ENCODE measurements at places on chromosomes 12 and 14. TPM values are rescaled to one million over a fixed set of nuclear protein-coding genes. Genes with fewer than 3 reads are reported as not detected.

The HOXC4 gene
- total RNA-seq: 1.5 TPM

The SLC6A13 gene
- 1.9 TPM for total RNA-seq

The FRMD6 gene
- 37.4 TPM for total RNA-seq

DNA sequence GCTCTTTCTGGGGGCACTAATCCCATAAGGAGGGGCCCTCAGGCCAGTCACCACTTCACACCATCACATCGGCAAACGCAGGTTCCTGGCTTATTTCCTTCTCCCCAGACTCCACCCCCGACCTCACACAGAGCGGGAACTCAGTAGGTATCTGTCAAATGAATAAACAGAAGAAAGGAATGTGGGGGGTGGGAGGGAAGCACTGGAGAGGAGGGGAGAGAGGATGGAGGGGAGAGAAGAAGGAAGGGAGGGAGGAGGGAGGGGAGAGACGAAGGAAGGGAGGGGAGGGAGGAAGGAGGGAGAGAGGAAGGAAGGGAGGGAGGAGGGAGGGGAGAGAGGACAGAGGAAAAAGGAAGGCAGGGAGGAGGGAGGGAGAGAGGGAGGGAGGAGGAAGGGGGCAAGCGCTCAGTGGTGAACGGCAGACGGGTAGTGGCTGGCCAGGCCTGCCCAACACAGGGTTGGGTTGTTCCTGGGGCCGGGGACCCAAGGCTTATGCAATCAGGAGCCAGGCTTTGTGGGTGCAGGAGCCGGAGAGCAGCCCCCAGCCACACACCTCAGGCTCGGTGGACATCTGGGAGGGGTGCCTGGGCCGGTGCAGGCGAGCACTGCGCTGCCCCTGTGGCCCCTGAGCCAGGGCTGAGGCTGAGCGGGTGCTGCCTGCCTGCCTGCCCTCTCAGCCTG is 52.6 kb upstream of the FBRSL1 start:
- no peak for DNase-seq

The ZC2HC1C gene
- 14.9 TPM for total RNA-seq

DNA sequence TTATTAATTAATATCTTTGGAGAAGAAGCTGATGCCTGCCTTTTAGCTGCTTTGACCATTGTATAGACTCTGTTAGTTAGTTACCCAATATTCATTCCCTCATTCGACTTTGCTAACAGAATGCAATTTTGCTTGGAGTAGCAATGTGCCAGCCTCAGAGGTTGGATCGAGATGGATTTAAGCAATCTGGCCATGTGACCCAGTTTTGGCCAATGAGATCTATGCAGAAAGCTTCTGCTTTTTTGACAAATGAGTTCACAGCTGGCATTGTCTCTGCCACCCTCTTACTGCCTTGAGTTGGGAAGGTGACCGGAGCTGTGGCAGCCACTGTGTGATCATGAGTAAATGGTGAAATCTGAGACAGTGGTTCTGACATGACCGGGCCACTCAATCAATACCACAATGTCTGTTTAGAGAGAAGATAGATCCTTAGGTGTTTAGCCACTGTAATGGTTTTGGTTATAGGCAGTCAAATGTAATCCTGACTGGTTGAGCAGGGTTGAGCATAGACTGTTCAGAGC is 74.9 kb upstream of the MED13L start:
- DNase-seq: no peak

The SLC10A1 gene
- 1.7 TPM for total RNA-seq

DNA sequence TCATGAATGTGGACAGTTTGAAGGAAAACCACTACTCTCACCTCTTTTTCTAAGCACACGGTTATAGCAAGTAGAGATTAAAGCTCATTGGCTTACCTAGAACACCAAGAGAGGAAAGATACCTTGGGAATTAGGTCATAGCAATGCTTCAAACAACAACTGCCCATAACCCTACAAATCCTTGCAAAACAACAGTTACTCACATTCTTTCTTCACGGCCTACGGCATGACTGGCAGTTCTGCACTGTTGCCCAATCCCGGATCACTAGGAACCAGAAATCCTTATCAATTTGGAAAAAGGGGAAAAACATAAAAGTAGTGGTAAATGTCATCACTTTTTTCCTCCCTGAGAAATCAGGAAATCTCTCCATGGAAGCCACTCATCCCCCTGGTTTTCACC is 9.6 kb upstream of the ISM2 start:
- no peak for DNase-seq

The KRT86 gene
- not detected for total RNA-seq

The FGF23 gene
- 2.6 TPM for total RNA-seq

The DCN gene
- total RNA-seq: 1,996 TPM

DNA sequence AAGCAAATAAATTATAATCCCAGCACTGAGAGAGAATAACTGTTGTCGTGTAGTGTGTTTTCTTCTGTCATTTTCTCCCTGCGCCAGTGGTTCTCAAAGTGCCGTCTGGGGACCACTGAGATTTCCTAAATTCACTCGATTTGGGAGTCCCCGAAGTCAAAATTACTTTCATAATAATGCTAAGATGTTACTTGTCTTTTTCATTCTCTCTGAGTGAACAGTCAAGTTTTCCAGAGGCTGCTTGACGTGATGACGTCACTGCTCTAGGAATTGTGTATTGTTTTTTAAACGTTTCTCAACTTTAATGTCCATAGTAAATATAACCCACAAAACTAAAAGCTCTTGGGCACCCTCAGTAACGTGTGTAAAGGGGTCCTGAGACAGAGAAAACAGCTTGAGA is 796 bp upstream of the POP5 start:
- DNase-seq: no peak

- no peak for DNase-seq
These were observed 43.7 kb downstream of the MYRFL start for GRCh38 chr12:69868695-69869094.

DNA sequence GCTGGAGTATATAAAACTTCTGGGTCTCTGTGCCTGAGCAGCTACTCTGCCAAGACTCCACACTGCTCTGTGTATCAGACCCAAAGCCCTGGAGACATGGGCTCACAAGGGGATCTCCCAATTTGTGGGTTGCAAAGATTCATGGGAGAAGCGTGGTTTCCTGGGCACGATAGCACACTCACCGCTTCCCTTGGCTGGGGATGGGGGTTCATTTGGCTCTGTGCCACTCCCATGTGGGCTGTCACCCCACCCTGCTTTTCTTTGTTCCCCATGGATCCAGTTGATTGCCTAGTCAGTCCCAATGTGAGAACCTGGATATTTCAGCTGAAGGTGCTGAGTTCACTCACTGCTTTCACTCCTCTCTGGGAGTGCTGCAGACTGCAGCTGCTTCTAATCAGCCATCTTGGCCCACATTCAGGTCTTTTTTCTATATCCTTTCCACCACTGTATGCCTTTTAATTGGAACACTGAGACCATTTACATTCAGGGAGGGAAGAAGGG is 40.0 kb upstream of the PCNX4 start:
- peak; percentile 6 for DNase-seq

The CLEC4C gene
- not detected for total RNA-seq

The C12orf54 gene
- not detected for total RNA-seq

DNA sequence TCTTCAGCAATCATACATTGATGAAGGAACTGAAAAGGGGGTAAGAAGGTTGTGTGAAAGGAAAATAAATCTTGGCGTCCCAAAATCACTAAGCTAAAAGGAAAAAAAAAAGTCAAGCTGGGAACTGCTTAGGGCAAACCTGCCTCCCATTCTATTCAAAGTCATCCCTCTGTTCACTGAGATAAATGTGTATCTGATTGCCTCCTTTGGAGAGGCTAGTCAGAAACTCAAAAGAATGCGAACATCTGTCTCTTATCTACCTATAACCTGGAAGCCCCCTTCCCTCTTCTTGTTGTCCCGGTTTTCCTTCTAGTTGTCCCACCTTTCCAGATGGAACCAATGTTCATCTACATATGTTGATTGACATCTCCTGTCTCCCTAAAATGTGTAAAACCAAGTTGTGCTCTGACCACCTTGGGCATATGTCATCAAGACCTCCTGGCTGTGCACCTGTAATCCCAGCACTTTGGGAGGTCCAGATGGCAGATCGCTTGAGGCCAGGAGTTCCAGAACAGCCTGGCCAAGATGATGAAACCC is 53.1 kb downstream of the RESF1 start:
- no peak for DNase-seq

DNA sequence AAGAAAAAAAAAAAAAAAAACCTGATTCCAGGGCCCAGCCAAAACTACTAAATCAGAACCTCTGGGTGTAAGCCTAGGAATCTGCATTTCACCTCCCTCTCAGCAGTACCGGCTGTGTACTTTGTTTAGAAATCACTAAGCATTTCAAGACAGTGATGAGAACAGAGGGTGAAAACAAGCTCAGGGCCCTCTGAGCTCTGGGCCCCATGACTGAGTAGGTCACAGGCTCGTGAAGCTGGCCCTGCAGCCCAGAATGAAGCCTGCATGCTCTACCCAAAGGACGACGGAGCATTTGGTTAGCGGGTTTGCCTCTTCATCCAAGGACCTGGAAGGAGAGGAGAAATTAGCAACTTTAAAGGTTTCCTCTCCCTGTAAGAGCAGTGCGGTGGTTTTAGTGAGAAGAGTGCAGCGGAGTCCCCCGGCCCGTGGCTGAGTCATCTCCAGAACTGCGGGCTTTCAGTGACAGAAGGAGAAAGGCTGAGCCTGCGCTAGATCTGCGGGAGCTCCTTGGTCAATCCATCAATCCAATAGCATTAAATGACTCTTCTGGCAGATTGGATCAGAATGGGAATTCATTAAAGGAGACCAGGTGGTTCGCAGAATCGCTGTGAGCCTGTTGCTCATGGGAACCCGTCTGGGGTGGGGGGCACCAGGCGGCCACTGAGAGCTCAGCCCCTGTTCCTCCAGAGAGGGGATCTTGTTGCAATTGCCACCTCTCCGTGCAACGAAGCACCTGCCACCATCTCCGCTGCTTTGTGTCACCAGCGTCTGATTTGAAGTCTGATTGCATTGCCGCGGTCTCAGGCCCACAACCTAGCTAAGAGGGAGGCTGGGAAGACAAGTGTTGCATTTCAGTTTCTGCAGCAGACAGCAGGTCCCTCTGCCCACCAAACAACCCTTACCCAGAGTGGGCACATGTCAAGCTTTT is 7.3 kb downstream of the IL31 start:
- no peak for DNase-seq

The SLC24A4 gene
- total RNA-seq: 0.28 TPM

- no peak for DNase-seq
These were observed 99.8 kb downstream of the METTL25 start for GRCh38 chr12:82458101-82458500.

The LRP1-AS gene
- total RNA-seq: not detected

The ADAMTS20 gene
- 0.36 TPM for total RNA-seq

DNA sequence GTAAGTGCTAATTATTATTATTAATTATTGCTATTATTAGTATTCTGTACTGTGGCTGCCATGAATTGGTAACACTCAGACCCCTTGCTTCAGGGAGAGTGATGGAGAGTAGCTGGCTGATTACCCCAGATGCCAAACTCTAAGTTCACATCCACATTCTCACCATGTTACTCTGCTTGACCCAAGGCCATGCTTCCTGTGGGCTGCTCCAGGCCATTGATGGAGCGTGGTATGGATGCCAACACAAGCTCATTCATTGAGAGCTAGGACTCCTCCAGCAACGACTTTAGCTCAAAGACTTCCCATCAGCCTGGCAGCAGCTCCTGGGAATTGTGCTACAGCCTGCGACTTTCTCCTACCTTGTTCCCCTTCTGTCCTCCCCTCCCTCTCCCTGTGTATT is 233.4 kb downstream of the MSRB3 start:
- DNase-seq: no peak

- no peak for DNase-seq
These were observed 132.7 kb upstream of the USP15 start for GRCh38 chr12:62127516-62127915.

DNA sequence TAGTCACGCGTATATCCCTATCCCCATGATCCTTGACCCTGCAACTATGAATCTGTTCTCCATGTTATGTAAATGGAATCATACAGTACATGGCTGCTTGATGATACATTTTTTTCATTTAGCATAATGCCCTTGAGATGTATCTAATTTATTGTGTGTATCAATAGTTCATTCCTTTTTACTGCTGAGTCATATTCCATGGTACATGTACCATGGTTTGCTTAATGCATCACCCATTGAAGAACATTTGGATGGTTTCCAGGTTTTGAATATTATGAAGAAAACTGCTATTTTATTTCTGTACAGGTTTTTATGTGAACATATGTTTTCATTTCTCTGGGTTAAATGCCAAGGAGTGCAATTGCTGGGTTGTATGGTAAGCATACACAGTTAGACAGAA is 4.0 kb upstream of the RNASE10 start:
- DNase-seq: no peak

The KLHL33 gene
- not detected for total RNA-seq

The RNASE7 gene
- not detected for total RNA-seq

The NOS1 gene
- total RNA-seq: 0.04 TPM

The SERPINA10 gene
- 23.0 TPM for total RNA-seq

The PFDN5 gene
- 377 TPM for total RNA-seq

DNA sequence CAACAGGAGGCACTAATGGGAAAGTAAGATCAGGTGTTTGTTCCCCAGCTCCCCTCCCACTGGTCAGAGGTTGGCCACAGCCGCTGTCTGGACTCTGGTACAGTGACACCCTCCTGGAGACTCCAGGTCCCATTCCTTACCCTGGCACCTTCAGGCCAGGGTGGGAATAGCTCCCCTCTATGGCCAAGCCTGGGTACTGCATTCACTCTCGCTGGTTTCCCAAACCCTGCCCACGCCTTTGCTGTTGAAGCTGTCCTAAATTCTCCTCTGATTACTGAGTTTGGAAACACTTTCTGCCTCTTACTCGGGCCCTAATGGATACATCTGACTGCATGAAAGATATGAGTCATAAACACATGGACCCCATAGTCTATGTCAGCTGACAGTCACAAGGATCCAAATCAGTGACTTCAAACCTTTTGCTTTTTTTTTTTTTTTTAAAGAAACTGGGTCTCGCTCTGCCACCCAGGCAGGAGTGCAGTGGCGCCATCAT is 17.9 kb downstream of the HRK start:
- DNase-seq: peak; percentile 30

DNA sequence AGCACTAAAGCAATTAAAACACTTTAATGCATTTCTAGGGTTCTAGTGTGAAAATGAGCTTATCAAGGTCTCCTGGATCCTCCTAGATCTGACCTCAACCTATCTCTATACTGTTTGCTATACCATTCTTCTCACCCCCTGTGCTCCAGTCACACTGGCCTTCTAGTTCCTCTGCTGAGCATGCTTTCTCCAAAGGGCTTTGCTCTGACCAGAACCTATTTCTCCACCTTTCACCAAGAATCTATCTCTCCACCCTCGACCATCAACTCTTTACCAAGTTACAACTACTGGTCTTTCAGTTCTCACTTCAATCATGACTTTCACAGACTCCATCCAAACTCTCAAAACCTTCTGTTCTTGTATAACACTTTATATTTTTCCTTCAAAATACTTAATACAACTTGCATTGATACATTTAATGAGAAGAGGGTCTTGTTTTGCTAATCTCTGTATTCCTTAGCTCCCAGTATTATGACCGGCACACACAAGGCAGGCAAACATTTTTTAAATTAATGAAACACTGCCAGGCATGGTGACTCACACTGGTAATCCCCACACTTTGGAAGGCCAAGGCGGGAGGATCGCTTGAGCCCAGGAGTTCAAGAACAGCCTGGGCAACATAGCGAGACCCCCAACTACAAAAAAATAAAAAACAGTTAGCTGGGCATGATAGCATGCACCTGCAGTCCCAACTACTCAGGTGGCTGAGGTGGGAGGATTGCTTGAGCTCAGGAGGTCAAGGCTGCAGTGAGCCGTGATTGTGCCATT is 22.8 kb downstream of the PPP1R12A start:
- no peak for DNase-seq

GRCh38 chr12:100675432-100675831 is 101.9 kb downstream of the GAS2L3 start:
- DNase-seq: peak; percentile 43
